Activated B cell treated with CpG ODN at 0.5 μM for 24 hours (primary cell): ENCODE measurements at places on chromosomes 16 and 17.
A peak's percentile ranks its signal among the peaks of the same experiment; 100 is the strongest.

GRCh38 chr17:61152898-61153297, 246.7 kb upstream of the TBX2 start:
- no peaks in the 10 kb centered on the region for H3K27me3 ChIP-seq
- no peak for DNase-seq
- peaks cover 8% of the 10 kb centered on the region for H3K4me1 ChIP-seq
- no peak overlapping the region for H3K27ac ChIP-seq
- H3K4me3 ChIP-seq: no peak overlapping the region

DNA sequence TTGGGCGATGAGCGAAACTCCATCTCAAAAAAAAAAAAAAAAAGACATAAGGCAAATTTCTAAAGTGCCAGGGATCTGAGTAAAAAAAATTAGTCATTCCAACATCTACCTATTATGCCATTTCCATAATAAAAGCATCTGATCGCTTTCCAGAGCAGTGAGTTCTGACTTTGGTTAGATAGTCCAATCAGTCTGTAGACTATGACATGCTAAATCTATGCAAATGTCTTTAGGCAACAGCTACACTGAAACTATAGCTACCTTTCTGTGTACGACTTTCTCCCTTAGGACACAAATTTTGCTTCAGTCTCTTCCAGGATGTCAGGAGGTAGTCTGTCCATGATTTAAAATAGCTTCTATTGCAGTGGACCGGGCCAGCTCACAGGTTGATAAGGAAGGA, 58.9 kb upstream of the ARHGAP44 start:
- H3K27ac ChIP-seq: no peak overlapping the region
- no peaks in the 10 kb centered on the region for H3K36me3 ChIP-seq
- H3K4me3 ChIP-seq: no peak overlapping the region
- no peaks in the 10 kb centered on the region for H3K4me1 ChIP-seq

- H3K27me3 ChIP-seq: peaks cover 47% of the 10 kb centered on the region
- no peak overlapping the region for H3K27ac ChIP-seq
- H3K36me3 ChIP-seq: no peaks in the 10 kb centered on the region
- H3K4me3 ChIP-seq: no peak overlapping the region
- peaks cover 2% of the 10 kb centered on the region for H3K4me1 ChIP-seq
- no peak for DNase-seq
Observed at GRCh38 chr17:79608624-79608959, 2.3 kb downstream of the RBFOX3 start.

- H3K4me3 ChIP-seq: no peak overlapping the region
- DNase-seq: no peak
- H3K27me3 ChIP-seq: no peaks in the 10 kb centered on the region
- H3K36me3 ChIP-seq: no peaks in the 10 kb centered on the region
- no peaks in the 10 kb centered on the region for H3K4me1 ChIP-seq
Observed at GRCh38 chr17:12686486-12686885, 20.8 kb downstream of the MYOCD start.

DNA sequence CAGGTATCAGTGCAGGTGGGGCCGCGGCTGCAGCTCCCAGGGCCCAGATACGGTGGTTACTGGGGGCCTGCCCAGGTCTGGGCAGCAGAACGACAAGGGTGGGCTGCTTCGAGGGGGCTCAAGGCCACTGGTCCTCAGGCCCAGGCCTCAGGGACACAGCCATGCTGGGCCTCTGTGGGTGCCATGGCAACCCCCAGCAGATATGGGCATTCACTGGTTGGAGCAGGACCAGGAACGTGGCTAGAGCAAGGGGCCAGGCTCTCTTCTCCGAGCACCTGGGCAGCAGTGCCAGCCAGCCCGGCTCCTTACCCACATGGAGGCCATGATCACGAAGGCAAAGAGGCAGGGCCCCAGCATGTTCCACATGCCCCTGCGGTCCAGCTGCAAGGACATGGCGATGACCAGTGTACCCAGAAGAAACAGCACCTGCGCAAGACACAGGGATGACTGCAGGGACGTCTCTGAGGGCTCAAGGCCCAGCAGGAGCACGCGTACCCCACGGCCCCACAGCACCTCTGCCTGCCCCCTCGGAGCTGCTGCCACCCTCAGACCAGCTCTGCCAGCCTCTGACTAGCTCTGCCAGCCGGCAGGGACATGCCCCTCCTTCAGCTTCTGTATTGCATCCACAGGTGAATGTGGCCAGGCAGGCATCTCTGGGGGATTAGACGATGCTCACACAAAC, 2.1 kb upstream of the MRPL28 start:
- no peak overlapping the region for H3K4me3 ChIP-seq
- no peak for DNase-seq
- H3K36me3 ChIP-seq: peaks cover 34% of the 10 kb centered on the region

GRCh38 chr17:8057691-8058114, 18.8 kb downstream of the ALOX15B start:
- H3K27me3 ChIP-seq: peaks cover 19% of the 10 kb centered on the region
- H3K36me3 ChIP-seq: no peaks in the 10 kb centered on the region
- H3K4me3 ChIP-seq: no peak overlapping the region
- peaks cover 25% of the 10 kb centered on the region for H3K4me1 ChIP-seq
- no peak for DNase-seq

DNA sequence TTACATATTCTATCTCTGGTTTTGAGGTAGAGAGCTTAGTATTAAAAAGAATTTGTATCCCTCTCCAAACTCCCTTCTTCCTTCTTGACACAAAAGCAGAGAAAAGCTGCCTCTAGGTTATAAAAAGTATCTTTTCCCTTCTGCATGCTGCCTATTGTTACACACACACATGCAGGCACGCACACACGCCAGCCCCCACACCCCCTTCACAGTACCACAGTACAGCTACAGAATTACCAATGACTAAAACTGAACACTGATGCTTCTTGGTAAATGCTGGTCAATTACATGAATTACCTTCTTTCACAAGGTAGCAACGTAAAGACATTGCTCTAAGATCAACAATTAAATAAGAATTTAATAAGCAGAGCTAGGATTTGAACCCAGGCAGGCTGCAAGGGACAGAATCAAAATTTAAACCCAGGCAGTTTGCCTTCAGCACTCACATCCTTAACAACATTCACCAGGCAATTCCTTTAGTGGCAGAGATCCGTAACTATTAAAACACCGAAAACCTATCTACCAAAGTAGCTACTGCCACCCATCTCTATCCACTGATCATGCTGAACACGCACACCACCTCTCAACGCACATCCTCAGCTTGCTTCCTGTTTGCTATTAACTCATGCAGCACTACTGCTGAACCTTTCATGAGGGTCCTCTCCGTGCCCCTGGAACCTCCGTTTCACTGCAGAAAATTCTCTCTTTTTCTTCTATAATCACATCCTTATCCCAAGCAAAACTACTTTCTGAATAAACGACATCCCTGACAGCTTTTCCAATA, 37.8 kb downstream of the YWHAE start:
- H3K4me1 ChIP-seq: peaks cover 58% of the 10 kb centered on the region
- peak overlapping the region; percentile 78 for H3K27ac ChIP-seq
- H3K36me3 ChIP-seq: peaks cover 62% of the 10 kb centered on the region
- H3K27me3 ChIP-seq: no peaks in the 10 kb centered on the region
- DNase-seq: no peak
- H3K4me3 ChIP-seq: peak overlapping the region; percentile 70

DNA sequence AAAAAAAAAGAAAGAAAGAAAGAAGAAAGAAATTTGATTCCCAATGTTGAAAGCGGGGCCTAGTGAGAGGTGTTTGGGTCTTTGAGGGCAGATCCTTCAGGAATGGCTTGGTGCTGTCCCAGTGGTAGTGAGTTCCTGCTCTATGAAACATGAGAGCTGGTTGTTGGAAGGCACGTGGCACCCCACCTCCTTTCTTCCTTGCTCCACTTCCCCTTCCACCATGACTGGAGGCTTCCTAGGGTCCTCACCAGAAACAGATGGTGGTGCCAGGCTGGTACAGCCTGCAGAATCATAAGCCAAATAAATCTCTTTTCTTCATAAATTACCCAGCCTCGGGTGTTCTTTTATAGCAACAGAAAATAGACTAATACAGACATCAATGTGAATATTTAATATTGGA, 147.3 kb upstream of the KCNJ18 start:
- H3K4me1 ChIP-seq: peaks cover 4% of the 10 kb centered on the region
- H3K27ac ChIP-seq: no peak overlapping the region
- DNase-seq: no peak
- peaks cover 6% of the 10 kb centered on the region for H3K27me3 ChIP-seq
- peaks cover 2% of the 10 kb centered on the region for H3K36me3 ChIP-seq

DNA sequence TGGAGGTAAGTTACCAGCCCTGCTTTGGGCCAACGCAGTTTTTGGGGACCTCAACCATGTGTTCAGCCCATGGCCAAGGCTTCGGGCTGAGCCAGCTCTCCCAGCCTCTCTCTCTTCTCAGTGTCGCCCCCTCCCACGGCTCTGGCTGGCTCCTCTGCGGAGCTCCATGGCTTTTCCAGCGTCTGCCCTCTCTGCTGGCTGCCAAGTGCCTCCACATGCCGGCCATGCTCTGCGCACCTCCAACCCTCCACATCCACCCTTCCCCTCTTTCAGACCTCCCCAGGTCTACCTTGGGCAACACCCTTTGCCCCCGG, 23.2 kb downstream of the COTL1 start:
- no peak for DNase-seq
- H3K36me3 ChIP-seq: peaks cover 55% of the 10 kb centered on the region
- no peaks in the 10 kb centered on the region for H3K27me3 ChIP-seq
- peak overlapping the region; percentile 91 for H3K4me3 ChIP-seq
- H3K27ac ChIP-seq: peak overlapping the region; percentile 91

GRCh38 chr16:56684256-56684925, 2.1 kb downstream of the MT1X start:
- no peaks in the 10 kb centered on the region for H3K36me3 ChIP-seq
- no peak overlapping the region for H3K4me3 ChIP-seq
- no peak overlapping the region for H3K27ac ChIP-seq

DNA sequence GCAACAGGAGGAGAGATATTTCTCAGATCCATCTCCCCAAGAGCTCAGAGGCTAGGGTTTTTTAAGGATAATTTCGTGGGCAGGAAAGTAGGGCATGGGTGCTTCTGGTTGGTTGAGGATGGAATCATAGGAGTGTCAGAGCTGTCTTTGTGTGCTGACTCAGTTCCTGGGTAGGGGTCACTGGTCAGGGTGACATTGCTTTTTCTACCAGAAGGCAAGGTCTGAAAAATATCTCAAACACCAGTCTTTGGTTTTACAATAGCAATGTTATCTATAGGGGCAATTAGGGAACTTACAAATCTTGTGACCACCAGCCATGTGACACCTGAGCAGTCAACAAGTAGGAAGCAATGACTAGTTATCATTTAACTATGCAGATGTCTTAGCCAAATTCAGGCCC, 82.9 kb upstream of the DYNLRB2 start:
- peaks cover 20% of the 10 kb centered on the region for H3K27me3 ChIP-seq
- no peaks in the 10 kb centered on the region for H3K36me3 ChIP-seq
- H3K4me1 ChIP-seq: no peaks in the 10 kb centered on the region
- no peak overlapping the region for H3K27ac ChIP-seq

DNA sequence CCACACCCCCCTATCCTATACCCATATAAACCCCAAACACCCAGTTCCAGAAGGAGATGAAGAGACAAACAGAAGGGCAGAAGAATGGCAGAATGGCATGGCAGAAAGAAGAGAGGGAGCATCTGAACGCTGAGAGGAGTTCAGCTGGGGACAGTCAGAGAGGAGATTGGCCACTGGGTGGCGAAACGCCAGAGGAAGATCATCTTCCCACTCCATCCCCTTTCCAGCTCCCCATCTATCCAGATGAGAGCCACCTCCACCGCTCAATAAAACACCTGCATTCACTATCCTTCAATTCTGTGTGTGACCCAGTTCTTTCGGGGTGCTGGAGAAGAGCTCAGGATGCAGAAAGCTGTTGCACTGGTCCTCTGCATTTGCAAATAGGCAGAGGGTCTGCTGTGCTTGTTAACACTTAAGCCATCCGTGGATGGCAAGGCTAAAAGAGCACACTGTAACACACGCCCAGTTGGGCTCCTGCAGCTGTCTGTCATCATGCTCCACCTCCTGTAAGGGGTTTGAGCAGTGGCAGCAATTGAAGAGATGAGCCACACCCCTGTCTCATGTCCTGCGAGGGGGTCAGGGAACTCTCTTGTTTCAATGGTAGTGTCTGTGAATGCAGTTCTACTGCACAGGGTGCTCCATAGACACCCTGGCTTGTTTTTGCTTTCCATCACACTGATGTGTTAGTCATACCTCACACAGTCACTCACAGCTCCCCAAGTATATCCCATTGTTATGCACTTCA, 1034.8 kb upstream of the RBFOX1 start:
- H3K27me3 ChIP-seq: no peaks in the 10 kb centered on the region
- H3K4me3 ChIP-seq: no peak overlapping the region
- no peaks in the 10 kb centered on the region for H3K4me1 ChIP-seq
- no peaks in the 10 kb centered on the region for H3K36me3 ChIP-seq
- DNase-seq: no peak
- no peak overlapping the region for H3K27ac ChIP-seq

DNA sequence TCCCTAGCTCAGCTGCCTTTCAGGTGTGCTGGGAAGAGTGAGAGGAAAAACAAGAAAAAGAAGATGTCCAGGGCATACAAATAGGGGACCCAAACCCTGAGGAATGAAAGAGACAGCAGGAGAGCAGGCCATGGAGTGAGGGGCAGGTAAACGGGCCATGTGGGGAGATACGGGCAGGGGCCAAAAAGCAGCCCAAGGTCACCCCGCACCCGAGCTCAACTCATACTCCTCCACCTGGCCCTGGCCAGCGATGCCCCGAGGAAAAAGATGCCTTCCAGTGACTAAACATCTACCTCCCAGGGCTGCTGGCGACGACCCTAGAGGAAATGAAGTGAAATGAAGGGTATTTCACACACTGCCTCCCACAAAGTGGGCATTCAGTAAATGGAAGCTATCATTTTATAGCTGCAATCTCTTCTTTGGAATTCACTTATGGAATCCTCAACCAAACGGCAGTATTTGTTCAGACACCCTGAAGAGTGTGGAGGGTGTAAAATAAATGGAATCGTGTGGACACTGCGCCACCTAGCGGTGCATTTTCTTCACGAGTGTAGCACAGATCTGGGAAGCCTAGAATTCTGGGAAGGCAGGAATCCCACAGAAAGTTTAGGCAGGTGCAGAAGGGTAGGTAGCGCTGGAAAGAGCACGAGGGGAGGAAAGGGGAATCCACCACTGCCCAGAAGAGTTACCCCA, 14.9 kb downstream of the ELAC2 start:
- peaks cover 66% of the 10 kb centered on the region for H3K36me3 ChIP-seq
- H3K27me3 ChIP-seq: no peaks in the 10 kb centered on the region
- H3K4me1 ChIP-seq: no peaks in the 10 kb centered on the region
- H3K27ac ChIP-seq: no peak overlapping the region
